ENCODE measurements at places on chromosomes 7 and 10.

DNA sequence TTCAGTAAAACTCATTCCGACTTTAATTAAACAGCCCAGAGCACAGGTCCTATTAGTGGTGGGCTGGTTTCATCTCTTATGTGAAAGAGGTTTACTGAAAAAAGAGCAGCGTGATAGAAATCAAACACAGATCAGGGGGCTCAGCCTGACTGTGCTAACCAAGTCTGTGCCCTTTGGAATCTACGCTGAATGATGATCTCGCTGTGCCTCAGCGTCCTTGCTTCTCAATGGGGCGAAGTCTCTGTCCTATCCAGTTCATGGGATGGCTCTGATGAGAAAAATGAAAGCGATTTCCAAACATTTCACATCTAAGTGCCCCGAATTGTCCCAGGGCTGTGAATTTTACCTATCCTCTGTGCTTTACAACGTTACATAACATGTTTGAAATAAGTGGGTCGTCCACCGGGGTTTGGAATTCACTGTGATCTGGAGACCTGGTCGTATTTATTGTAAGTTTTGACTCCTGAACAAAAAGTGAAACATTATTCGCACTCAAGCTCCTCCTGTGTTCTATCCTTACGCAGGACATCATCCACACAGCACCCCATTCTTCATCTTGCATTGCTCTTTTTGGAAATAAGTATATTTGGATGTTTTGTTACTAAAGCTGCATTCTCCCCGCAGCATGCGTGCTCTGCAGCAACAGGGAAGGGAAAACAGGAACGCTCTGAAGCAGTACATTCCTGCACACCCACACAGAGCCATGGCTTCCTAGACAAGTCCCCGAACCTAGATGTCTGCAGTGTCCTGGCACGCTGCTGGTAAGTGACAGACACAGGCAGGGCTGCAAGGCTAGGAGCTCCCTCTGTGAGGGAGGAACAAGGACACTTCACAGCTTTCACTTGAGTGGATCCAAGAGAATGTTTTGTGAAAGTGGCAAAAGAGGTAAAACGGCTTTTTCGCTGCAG lies 83.5 kb downstream of the SLC37A3 start:
- no peak for DNase-seq

- no peak for DNase-seq
Observed at GRCh38 chr10:89454561-89455347, 40.4 kb downstream of the IFIT5 start.

DNA sequence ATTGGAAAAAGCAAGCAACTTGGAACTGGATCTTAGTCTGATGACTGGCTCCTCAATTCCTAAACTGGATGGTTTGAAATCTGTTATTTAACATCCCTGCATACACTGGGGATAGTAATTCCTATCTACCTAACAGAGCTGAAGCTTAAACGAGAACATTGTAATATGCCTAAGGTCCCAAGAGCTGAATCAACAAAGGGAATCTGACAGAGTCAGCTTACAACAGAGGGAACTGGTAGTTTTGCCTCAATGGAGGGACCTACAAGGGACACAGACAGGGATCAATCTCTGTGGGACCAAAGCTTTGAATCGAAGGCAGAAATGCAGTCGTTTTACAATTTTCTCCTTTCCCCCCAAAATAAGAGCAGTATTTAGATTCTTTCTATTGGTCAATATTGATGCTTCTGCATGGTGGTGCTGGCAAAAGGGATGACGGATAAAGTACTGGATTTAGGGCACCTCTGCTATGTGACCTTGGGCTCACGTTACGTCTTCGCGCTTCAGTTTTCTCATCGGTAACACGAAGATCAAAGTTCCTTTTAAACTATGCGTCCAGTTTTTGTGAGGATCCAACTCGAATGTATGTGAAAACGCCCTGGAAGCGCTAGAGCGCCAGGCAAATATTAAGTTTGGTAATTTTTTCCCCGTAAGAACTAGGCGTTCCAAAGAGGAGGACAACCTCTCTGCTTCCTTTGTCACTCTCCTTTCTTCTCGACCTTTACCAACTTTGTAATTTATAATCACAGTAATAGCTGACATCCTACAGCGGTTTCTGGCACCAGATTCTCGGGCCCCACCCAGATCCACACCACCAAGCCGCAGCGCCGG lies 1.1 kb downstream of the ACTR1A start:
- no peak for DNase-seq

DNA sequence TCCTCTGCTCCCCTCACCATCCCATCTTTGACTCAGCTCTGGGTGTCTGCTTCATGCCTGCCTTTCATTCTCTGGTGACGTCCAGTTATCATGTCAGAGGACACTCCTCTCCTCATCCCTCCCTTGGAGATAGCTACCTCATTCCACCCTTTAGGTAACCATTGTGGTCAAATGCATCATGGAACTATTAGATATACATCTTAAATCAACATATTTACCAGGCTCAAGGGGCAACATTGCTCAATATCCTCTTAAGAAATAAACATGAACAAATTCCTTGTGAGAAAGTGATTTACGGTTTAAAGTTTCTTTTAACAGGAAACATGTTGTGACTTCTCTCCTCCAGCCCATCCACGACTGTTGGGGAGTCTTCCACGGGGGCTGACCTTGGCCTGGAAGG lies 511.6 kb upstream of the IGFBP3 start:
- DNase-seq = no peak
